ENCODE measurements at places on chromosomes 3 and 15.

DNA sequence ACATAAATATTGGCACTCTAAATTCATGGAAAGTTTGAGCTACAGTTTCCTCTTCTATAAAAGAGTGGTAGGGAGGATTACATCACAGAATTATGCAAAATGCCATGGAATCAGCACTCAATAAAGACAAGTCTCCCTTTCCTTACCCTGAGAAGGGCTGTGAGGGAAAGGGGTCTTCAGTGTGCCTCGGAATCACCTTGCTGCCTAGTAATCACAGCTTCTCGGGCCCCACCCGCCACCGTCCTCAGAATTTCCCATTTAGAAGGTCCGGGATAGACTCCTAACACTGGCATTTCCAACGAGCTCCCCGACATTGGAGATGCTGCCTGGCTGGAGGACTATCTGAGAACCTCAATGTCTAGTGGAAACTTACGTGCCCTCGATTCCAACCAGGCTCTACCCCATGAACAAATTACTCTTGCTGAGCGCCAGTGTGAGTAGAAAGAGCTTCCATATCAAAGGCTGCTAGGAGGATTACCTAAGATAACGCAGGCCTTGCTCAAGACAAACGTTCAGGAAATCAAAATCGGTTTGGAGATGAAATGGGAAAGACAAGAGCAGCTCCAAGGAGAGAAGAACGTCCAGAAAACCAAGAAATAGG lies 92.1 kb upstream of the CHD2 start:
- DNase-seq, result no peak

GRCh38 chr3:38314764-38315487 lies 31.7 kb upstream of the XYLB start:
- DNase-seq, result no peak

DNA sequence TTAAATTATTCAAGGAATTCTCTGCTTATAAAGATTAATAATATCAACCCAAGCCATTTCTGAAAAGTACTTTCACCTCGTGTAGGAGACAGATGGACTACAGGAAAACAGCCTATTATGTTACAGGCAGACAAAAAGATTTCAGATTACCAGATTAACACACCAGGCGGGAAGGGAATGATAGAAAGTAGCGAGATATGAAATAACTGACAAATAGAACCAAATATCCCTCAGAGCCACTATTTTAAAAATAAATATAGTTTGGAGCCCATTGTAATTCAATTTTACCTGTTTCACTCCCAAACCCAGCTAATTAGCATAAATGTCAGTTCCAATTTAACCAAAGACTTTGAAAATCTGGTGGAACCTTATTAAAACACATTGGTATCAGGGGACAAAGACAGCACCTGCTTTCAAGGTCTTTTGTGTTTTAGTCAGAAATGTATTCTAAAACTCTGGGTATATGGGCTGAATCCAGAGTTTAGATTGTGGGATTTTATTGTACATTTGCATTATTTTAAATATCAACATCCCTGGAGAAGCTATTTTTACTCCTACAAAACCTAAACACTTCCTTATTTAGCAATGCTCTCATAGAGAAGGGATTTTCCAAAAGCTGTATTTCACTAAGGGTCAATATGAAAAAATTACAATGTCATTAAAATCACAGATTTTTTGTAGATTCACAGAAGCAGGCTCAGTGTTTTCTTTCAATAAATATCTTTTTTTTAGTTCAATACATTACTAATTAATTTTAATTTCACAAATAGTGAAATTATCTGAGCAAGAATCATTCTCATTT lies 138.4 kb downstream of the TNIK start:
- no peak for DNase-seq

- DNase-seq, result no peak
Observed at GRCh38 chr15:95910643-95911212, 419.8 kb upstream of the NR2F2 start.

- DNase-seq, result no peak
Observed at GRCh38 chr15:50929062-50929461, 20.6 kb downstream of the AP4E1 start.

- peak; percentile 11 for DNase-seq
Observed at GRCh38 chr3:4820296-4821121, 158.7 kb upstream of the BHLHE40 start.

All from stimulated activated CD4-positive, alpha-beta T cell treated with anti-CD3 and anti-CD28 coated beads, Interleukin-12 subunit alpha, Interleukin-12 subunit beta, amount 100 ng/mL, for 4 hours (primary cell).